Epithelial cell of proximal tubule (primary cell): ENCODE measurements at places on chromosomes 1 and 21. TPM values are rescaled to one million over a fixed set of nuclear protein-coding genes. Genes with fewer than 3 reads are reported as not detected.

DNA sequence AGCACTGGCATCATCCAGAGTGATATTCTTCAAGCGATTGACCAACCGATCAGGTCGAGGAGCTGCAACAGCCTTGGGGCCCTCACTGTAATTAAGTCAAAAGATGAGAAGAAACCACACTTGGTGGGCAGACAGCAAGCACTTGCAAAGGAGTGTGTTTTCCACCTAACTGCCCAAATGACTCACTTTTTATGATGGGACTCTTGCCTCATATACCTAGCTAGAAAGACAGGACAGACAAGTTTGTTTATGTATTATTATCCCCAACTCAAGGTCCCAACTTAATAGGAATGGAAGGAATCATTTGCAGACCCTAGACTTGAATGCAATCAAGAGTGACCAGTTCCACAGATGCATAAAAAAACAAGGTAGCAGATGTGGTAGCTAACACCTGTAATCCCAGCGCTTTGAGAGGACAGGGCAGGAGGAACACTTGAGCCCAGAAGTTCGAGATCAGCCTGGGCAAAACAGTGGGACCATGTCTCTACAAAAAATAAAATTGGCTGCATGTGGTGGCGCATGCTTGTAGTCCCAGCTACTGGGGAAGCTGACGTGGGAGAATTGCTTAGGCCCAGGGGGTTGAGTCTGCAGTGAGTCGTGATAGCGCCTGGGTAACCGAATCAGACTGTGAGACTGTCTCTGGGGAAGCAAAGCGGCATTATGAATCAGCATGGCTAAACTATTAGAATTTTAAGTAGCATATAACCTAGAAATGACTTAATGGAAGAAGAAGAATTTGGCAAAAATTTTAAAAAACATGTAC lies 2.3 kb upstream of the NRAS start:
- DNase-seq: no peak

DNA sequence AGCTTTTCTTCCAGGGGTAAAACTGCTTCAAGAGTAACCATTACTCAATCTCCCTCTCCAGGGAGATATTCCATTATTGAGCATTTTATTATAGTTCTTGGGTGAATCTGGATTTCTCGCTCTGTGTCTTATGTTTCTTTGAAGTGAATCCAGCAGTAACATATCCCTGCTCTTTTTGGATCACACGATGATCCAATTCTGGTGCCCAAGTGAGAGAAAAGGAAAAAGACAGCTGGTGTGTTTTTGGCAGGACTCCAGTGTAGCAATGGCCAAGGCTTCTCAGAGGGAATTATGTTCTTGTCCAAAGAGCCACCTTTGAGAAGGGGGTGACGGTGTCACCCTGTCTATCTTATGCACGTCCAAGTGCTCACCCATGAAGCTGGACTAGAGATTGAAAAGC lies 140.3 kb upstream of the ERRFI1 start:
- DNase-seq: no peak

DNA sequence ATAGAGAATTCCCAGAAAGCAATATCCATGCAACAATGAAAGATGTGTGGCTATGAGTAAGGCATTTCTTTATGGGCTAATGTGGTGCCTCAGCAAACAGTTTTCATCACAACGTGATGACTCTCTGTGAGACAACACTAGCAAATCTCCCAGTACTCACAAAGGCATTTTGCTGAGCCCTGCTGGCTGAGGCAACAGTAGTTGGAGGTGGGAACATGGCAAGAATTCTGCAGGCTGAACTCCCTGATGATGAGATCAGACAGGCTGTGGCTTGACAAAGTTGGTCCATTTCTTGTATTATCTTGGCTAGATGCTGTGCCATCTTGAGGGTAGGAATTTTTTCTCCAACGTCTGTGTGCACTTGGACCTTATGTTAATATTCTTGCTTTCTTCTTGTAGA lies 24.6 kb downstream of the PROX1 start:
- DNase-seq: no peak

GRCh38 chr1:46682064-46682463 lies 10.4 kb downstream of the TEX38 start:
- DNase-seq: no peak

DNA sequence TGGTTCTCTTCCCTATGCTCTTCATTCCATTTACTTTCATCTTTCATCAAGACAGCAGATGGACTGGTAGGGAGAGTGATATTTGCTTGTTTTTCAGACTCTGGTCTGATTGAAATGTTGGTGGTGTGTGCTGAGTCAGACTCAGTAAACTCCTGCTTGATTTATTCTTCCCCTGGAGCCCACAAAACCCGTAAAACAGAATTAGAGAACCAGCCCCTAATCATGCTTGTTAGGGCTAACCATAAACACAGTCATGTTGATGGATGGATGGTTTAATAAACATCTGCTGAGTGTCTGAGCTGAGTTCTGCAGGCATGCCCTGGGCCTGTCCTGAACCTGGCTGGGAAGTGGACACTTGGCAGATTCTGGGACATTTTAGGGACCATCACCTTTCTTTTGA lies 24.8 kb downstream of the NOS1AP start:
- no peak for DNase-seq

The BNIPL gene
- total RNA-seq: 0.14 TPM in 1 of 2 replicates, not detected in the other

The GSTM1 gene
- total RNA-seq: not detected in 2 replicates

The GBP7 gene
- total RNA-seq: not detected in 2 replicates

DNA sequence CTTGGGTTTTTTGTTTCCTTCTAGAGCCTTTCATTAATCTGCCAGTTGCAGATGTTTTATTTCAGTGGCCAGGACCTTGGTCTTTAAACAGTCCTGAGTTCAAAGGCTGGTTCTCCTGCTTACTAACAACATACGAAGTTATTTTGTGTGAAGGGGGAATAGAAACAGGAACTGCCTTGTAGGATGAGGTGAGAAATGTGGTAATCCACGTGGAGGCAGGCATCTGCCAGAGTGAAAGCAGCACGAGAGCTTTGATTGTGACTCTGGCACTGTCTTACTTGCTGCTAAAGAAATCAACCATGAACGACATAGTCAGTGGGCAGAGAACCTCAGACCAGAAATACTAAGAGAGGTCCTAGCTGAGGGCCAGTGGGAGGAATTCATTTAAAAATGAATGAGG lies 30.4 kb downstream of the TMEM63A start:
- no peak for DNase-seq

- no peak for DNase-seq
These were observed 342.2 kb downstream of the OMA1 start for GRCh38 chr1:58204284-58204683.

DNA sequence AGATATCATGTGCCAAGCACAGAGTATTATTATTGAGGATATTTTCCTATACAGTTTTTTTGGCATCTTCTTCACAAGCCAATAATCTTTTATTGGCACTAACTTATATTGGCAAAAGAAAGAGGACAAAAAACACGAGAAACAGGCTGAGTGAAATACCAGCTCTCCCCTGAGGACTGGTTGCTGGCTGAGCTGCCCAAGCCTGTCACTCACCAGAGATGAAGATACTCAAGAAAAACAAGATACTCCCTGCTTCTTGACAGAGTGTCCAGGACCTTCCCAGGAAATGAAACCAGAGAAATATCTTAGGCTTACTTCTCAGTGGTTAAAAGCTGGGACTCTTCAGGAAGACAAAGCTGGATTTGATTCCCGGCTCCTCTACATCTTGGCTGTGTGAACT lies 35.9 kb upstream of the ATP1B1 start:
- no peak for DNase-seq

The PRAMEF8 gene
- not detected in 2 replicates for total RNA-seq

The FOXD2 gene
- total RNA-seq: 0.14 TPM in 1 of 2 replicates, not detected in the other

DNA sequence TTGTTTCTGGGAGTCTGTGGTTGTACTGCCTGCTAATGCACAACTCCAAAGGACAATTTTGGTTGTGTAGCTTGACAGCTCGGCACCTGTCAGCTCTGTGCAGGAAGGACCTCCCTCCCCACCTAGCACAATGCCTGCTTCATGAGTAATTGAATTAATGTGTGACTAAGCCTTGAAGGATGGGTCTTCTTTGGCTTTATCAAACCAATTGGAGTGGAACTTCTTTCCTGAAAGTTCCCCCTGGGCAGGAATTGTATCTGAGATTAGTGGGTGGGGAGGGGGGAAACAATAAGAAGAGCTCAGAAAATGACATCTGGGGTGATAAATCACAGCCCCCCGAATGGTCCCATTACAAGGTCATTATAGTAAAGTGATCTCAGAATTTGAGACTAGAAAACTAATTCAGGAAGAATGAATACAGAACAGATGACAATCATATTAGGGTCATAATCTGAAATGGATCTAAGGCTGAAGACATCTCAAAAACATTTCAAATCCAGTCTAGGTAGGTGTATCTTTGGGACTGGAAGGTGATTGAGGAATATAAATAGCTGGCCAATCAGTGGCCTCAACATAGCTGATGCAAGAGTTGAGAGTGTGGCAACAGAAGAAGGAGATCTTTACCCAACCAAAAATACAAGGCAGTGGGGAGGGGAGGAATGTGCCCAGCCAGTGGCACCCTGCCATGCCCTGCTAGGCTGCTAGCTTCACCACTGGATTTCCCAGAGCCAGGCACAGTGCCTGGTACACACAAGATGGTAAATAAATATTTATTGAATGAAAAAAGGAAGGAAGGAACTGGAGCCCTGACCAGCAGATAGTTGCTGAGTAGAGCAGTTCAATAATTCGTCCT lies 10.1 kb upstream of the SESN2 start:
- DNase-seq: peak; percentile 83

The PAQR6 gene
- total RNA-seq: 1.4 and 1.5 TPM in 2 replicates

The GPR52 gene
- not detected in 2 replicates for total RNA-seq

The TAS1R1 gene
- total RNA-seq: not detected in 2 replicates
